ENCODE measurements at places on chromosomes 2 and 18.

- no peak for DNase-seq
These were observed 160.0 kb downstream of the OSR1 start for GRCh38 chr2:19198381-19198780.

DNA sequence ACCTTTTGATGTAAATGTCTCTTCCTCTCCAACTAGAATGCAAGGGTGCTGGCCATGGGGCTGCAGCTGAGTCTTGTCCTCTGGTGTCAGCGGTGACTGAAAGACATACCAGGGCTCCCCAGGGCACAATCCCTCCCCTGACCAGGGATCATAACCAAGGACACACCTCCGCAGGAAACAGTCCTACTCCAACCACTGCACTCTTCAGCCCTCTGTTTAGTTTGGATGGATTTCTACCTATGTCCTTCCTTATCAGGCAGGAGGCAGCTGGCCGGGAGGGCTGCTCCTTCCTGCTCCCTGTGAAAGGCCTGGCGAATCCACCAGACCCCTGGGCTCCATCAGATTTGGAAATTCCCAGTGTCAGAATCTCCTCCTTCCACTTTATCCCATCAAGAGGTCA lies 185.2 kb upstream of the ID2 start:
- DNase-seq: no peak

DNA sequence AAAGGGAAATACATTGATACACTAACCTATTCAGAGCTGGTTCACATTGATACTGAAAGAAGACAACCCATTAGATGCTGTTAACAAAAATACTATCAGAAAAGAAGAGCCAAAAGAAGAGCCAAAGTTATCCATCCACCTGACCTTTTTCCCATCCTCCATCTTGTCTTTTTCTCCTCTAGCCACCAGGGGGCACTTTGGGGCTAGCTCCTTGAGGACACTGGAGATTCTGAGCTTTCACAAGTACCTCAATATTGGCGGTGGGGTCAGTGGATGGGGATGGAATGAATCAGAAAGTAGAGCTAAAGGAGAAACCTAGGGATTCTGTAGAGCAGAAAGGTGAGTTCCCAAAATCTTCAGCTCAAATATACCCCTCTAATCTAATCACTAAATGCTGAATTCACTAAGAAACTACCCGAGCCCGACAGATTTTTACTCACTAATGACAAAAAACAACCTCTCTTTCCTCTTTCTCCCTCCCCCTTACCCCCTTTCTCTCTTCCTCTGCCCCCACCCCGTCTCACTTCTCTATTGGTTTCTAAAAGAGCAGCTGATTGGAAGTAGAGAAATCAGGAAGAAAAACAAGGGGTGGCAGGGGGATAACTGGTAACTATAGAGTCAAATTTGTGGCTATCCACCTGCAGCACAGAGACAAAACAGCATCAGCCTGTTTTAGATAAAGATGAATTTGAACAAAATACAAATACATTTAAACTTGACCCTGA lies 203.3 kb downstream of the TCF4 start:
- no peak for DNase-seq

DNA sequence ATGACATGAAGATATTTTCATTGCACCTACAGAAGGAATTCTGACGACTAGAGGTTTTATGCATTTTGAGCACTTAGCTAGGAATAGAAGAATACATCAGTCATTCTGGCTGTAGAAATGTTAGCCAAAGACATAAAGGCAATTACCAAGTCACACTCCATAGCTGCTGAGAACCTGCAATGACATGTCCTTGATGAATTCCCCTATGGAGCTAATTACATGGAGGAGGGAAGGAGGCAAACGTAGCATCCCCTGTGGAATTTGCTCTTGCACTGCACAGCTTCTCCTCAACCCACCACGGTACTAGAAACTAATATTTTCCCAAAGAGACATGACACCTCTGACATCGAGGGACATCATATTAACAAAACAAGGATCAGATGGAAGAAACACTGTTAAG lies 174.0 kb upstream of the SESTD1 start:
- no peak for DNase-seq

All from T-helper 1 cell (primary cell).